ENCODE measurements at places on chromosomes 12 and 14. TPM values are rescaled to one million over a fixed set of nuclear protein-coding genes. Genes with fewer than 3 reads are reported as not detected.

FGF6 gene
- not detected for total RNA-seq

KLRD1 gene
- total RNA-seq = 0.17 TPM

SERPINA10 gene
- not detected for total RNA-seq

LRRC43 gene
- 1.8 TPM for total RNA-seq

CLMN gene
- 0.83 TPM for total RNA-seq

CFAP54 gene
- 5.1 TPM for total RNA-seq

DNA sequence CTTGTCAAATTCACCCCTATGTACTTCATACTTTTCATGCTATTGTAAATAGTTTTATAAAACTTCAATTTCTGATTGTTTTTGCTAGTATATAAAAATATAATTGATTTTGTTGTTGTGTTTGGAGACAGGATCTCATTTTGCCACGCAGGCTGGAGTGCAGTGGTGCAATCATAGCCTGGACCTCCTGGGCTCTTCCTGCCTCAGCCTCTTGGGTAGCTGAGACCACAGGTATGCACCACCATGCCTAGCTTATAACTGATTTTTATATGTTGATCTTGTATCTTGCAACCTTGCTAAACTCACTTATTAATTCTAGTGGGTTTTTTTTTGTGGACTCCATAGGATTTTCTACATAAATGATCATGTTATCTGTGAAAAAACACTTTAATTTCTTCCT lies 23.5 kb downstream of the ATP5MC2 start:
- DNase-seq = no peak

GRCh38 chr14:58484176-58484575 lies 56.7 kb downstream of the KIAA0586 start:
- DNase-seq = no peak

- DNase-seq = peak; percentile 12
Measured at GRCh38 chr12:13503094-13503835, 306.7 kb downstream of the EMP1 start.

DNA sequence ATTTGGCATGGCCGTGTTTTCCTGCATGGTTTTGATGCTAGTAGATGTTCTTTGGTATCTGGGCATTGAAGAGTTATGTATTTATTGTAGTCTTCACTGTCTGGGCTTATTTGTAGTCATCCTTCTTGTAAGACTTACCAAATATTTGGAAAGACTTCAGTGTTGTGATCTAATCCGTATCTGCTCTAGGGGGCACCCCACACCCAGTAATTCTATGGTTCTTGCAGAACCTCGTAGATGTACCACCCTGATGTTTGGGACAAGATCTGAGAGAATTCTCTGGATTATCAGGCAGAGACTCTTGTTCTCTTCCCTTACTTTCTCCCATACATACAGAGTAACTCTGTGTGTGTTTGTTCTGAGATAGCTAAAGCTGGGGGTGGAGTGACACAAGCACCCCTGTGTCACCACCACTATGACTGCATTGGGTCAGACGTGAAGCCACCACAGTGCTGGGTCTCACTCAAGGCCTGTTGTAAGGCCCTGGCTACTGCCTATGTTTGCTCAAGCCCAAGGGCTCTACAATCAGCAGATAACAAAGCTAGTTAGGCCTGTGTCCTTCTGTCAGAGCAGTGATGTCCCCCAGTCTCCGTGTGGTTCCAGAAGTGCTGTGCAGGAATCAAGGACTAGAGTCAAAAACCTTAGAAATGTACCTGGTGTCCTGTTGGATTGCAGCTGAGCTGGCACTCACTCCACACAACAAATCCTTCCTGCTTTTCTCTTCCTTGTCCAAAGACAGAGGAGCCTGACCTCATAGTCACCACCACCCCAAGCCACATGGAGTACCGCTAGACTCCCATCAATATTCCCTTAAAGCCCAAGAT lies 9.6 kb downstream of the RDH16 start:
- DNase-seq = peak; percentile 2

DNA sequence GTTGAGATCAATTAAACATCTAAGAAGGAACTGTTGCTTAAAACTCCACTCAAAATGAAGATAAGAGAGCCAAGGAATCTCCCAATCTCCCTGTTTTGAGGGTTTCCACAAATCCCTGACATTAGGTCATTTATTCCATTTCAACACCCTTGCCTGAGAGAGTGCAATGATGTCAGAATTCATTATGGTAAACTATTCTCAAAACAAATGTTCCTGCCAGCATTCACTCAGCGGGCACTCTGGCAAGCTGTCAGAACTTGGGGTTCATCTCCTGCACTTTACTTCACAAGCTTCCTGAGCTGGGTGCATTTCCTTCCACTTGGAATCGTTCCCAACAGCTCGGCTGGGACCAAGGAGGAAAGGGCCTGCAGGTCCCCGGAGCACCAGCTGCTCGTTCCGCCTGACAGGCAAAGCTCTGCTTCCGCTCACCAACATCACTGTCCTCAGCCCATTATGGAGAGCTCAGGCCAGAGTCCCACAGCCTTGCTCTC lies 117.8 kb downstream of the TTC7B start:
- DNase-seq = peak; percentile 79

GRCh38 chr12:10406725-10407124 lies 2.8 kb downstream of the KLRC4 start:
- no peak for DNase-seq

DNA sequence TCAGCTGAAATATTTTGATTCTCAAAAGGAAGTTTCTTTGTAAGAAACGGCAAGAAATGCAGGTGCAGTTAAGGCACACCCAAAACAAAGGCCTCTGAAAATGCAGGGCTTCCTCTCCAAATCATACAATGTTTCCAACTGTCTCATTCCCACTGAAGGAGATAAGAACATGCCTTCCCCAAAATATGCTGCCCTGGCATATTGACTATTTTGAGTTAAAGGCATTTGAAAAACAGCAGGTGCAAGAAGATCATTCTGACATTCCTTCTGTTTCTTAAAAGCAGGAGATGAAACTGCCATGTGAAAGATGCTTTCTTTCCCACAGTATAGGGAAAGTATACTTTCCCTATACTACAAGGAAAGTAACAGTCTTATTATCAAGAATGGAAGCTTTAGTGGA lies 33.4 kb upstream of the VASH1 start:
- DNase-seq = no peak

DNA sequence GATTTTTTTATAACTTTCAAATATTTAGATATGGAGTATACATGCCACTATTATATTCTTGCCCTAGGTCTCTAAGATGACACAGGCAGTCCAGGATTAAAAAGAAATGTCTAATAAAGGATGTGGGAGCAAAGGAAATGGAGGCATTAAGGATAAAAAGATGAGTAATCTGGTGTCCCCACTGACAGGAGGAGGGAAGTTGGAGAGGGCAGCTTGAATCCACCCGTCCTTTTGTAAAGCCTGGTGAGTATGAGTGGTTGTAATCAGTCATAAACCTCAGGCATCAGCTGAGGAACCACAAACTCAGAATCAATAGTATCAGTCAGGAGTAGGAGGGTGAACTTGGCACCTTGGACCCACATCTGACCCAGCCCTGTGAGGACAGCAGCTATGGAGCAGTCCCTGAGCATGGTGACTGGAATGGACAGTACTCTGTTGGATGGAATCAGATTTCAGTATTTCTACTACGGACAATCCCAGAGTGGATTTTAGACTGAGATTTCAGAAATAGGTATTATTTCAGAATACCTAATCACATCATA lies 100.5 kb downstream of the EXOC5 start:
- DNase-seq = no peak

- DNase-seq = no peak
Measured at GRCh38 chr12:64571411-64571810, 38.9 kb upstream of the RASSF3 start.

DNA sequence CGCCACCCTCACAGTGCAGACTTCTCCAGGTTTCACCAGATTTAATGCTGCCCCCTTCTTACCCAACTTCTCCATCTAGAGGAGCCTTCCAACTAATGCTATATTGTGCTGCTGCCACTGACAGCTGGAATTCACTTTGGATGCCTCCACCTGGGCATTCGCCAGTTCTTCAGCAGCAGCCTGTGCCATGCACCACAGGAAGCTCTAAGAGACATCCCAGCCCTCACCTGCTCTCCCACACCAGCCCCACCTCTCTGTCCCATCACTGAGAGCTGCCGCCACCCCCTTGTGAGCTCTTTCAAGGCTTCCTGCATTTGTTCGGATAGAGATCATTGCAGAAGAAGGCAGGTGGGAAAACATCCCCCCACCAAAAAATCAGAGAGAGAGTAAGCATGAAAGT lies 4.6 kb upstream of the KRT2 start:
- DNase-seq = no peak

- DNase-seq = peak; percentile 10
Measured at GRCh38 chr12:125402874-125403789, 337.9 kb downstream of the AACS start.

DNA sequence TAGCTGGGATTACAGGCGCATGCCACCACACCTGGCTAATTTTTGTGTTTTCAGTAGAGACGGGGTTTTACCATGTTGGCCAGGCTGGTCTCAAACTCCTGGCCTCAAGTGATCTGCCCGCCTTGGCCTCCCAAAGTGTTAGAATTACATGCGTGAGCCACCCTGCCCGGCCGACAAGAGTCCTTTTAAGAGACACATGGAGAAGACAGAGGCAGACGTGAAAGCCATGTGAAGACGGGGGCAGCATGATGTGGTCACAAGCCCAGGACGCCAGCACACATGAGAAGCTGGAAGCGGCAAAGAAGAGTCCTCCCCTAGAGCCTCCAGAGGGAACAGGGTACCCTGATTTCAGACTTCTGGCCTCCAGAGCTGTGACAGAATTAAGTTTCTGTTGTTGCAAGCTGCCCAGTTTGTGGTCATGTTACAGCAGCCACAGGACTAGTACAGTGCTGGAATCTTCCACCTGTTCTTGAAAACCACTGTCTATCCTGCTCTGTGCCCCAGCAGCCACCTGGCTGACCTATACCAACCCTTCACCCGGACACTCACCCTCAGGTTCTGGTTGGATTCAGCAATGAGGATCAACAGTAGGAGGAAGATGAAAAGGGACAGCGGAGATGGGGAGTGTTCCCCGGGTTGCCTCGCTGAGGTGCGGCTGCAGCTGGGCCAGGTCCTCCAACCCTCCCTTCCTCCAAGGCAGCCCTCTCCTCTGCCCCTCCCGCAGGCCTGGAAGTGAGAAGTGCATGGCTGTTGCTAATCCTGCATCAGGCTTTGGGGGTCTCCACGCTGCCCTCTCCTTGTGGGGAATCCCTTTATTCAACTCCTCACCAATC lies 16.9 kb downstream of the VPS37B start:
- DNase-seq = no peak

DNA sequence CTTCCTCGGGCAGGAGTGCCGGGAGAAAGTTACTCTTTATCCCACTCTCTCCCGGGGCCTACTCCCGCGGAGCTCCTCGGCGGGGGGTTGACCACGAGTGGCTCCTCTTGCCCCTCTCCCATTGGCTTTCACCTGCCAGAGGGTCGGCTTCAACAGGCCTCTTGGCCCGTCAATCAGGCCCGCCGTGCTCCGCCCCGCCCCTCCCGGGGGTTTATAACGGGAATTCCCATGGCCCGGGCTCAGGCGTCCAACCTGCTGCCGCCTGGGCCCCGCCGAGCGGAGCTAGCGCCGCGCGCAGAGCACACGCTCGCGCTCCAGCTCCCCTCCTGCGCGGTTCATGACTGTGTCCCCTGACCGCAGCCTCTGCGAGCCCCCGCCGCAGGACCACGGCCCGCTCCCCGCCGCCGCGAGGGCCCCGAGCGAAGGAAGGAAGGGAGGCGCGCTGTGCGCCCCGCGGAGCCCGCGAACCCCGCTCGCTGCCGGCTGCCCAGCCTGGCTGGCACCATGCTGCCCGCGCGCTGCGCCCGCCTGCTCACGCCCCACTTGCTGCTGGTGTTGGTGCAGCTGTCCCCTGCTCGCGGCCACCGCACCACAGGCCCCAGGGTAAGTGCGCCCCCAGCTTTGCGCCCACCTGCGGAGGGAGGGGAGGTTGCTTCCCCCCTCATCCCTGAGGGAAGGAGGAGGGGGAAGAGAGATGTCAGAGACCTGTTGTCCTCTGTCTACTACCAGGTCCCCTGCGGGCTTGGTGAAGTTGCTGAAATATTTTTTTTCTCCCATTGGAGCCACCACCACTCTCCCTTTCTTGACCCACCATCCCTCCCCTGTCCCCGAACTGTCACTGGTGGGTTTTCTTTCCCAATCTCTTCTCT lies at the start of gene SMOC1:
Gene SMOC1 (plus strand): TSS at position 242 of the 869 bp plus-strand sequence. CDS start 263 bp downstream, at position 505.
- DNase-seq = peak; percentile 71

DNA sequence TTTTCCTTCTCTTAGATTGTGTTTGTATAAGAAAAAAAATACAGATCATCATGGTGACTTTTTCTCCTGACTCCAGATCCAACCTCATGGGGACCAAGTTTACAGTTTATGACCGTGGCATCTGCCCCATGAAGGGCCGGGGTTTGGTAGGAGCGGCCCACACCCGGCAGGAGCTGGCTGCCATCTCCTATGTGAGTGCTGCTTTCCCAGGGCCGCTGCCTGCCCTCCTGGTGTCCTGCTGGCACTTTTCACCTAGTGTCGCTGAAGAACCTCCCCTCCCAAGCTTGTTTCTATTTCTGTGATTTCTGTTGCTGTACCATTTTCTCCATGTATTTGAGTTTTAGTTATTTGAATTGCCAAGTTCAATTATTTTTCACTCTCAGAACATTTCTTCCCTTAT lies 24.8 kb upstream of the TEAD4 start:
- no peak for DNase-seq

DNA sequence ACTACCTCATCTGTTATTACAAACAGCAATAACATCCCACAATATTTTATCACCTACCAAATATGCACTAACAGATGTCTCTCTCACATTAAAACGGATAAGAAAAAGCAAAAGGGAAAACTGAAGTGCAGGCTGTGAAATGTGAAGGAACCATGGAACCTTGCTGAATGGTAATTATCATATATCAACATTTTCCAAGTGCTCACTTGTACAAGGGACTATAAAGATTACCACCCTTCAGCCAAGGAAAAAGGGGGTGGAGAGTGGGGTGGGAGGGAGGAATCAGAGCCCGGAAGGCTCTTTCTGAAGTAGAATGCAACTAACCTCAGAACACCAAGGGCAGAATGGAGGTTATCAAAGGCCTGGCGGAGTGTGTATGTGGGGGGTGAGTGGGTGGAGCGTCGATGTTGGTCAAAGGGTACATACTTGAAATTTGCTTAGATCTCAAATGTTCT lies 1.2 kb downstream of the SNX6 start:
- peak; percentile 39 for DNase-seq

GRCh38 chr14:23183479-23183878 lies at the start of gene SLC7A8:
Gene SLC7A8, minus strand, starts transcription at chr14:23183660. Its CDS starts 746 bp downstream, at chr14:23182914.
- DNase-seq = no peak

GRCh38 chr14:104274806-104275205 lies 136.4 kb downstream of the KIF26A start:
- no peak for DNase-seq
